ENCODE measurements at places on chromosomes 1 and 21. TPM values are rescaled to one million over a fixed set of nuclear protein-coding genes. Genes with fewer than 3 reads are reported as not detected.
A peak's percentile ranks its signal among the peaks of the same experiment; 100 is the strongest.

The ACKR1 gene
- polyA plus RNA-seq, result not detected

The C1QA gene
- not detected for polyA plus RNA-seq

The ADAM30 gene
- polyA plus RNA-seq, result not detected

The NDC1 gene
- 17.5 TPM for polyA plus RNA-seq

The NPR1 gene
- not detected for polyA plus RNA-seq

The LY9 gene
- polyA plus RNA-seq, result not detected

DNA sequence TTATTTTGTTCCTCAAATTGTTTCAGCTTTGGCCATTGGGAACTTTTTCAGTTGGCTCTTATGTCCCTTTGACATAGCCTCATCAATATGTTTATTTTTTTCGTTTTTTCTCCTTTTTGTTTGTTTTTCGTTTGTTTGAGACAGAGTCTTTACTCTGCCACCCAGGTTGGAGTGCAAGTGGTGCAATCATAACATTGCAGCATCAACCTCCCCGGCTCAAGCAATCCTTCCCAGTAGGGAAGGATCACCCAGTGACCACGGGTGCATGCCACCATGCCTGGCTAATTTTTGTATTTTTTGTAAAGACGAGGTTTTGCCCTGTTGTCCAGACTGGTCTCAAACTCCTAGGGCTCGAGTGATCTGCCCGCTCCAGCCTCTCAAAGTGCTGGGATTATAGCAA is 8.1 kb downstream of the POLR3GL start:
- no peak for DNase-seq

- no peak for DNase-seq
Observed at GRCh38 chr1:41566274-41566885, 81.9 kb upstream of the EDN2 start.

- DNase-seq, result peak; percentile 44
Observed at GRCh38 chr21:41957991-41958766, 4.4 kb upstream of the C2CD2 start.

DNA sequence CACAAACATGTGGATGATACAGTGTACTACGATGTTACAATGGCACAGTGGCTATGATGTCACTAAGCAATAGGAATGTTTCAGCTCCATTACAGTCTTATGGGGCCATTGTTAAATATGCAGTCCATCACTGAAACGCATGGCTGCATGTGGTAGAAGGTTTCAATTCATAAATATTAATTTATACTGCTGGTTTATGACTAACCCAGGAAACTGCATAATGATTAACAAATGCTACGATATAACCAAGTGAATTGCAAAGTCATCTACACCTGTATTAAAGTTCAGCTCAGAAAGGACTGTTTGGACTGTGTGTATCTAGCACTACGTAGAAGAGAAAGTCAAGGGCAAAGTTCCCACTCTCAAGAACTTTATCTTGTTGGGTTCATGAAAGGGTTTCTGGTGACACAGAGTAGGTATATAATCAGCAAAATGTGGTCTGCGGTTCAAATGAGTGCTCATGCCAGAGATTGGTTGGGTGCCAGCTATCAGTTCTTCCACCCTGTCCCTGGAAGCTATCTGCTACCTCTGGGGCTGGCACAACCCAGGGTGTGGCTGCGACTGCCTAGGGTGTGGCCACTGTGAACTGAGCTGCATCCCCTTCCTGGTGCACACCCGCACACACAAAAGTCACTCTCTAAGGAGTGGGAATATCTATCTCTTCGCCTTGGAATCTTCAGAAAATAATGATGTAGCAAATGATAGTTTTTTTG is 14.8 kb downstream of the MGST3 start:
- no peak for DNase-seq

DNA sequence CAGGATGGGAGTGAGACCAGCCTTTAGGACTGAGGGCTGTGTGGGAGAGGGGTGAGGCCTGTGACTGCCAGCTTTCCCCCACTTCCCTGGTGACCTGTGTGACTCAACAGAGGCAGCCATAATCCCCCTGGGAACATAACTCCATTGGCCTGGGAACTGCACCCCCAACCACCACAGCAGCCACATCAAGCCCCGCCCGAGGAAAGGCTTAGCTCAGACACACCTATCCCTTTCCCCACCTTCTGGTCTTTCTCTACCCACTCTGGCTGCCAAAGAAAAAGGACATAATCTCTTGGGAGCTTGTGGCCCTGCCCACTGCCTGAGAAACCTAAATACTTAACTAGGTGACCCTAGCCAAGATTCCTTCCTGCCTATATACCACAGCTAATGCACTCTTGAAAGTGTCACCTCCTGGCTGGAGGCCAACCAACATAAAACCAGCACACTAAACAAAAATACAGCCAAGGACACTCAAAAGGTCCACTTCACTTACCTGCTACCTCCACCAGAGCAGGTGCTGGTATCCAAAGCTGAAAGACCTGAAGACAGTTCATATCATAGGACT is 406.6 kb upstream of the CAMK1G start:
- DNase-seq, result no peak

GRCh38 chr1:69569175-69569541 is 1.4 kb downstream of the LRRC7 start:
- DNase-seq, result no peak

DNA sequence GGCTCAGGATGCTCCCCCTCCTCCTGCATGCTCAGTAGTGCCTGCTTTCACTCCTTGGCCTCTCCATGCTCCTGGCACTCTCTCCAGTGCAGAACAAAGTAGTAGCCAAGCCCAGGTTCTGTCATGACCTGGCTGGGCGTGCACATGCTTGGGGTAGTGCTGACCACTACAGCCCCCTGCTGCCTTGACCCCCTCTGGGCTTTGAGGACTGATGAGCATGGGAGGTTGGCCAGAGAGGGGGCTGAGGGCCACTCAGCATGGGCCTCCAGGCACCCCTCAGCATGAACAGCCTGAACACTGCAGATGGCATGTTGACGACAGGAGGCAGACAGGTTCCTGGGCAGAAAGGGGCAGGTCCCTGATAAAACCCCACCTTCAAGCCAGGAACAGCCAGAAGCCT is 935.7 kb upstream of the PRMT6 start:
- no peak for DNase-seq

DNA sequence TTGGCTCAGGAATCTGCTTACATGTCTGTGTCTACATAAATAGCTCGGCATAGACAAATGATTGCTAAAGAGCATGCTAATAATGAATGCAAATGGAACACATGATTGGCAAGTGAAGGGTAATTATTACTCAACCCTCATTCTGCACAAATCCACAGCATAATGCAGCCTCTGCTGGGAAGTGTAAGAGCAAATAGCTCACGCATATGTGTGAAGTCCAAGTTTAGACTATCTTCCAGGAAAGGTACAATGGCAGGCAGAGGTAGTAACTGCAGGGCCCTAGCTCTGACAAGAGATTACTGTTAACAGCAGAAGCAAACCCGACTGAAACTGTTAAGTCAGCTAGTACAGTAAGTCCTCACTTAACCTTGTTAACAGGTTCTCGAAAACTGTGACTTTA is 7.0 kb upstream of the IL6R start:
- DNase-seq, result no peak

- DNase-seq, result no peak
Observed at GRCh38 chr1:100151679-100152078, 18.7 kb downstream of the TRMT13 start.

GRCh38 chr1:65524931-65525265 is 104.4 kb downstream of the LEPR start:
- no peak for DNase-seq

GRCh38 chr21:20591284-20591683 is 406.9 kb upstream of the NCAM2 start:
- no peak for DNase-seq

GRCh38 chr1:21707086-21707840 is 38.1 kb upstream of the RAP1GAP start:
- DNase-seq, result no peak

DNA sequence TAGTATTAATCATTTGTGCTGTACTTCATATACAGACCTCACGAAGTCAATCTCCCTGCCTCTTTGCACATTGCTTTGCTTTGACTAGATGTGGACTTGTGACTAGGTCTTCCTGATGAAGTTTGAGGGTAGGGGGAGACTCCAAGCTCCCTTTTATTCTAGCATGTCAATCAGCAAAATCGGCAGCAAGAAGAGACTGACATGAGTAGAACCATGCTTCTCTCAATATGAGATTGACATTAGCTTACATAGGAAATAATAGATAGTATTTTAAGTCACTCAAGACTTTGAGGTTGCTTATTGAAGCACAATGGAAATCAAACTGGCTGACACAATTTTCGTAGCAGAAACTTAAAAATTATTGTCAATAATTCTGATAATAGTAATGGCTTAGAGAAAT is 866.4 kb upstream of the ADAMTS5 start:
- DNase-seq, result no peak

GRCh38 chr1:86197206-86197855 is 40.8 kb upstream of the COL24A1 start:
- no peak for DNase-seq

GRCh38 chr1:94283462-94283861 is 46.1 kb upstream of the ARHGAP29 start:
- DNase-seq, result no peak

Data from BJ (cell line).